Substantia nigra (tissue), 51 donors: ENCODE measurements at places on chromosomes 3 and 15.

DNA sequence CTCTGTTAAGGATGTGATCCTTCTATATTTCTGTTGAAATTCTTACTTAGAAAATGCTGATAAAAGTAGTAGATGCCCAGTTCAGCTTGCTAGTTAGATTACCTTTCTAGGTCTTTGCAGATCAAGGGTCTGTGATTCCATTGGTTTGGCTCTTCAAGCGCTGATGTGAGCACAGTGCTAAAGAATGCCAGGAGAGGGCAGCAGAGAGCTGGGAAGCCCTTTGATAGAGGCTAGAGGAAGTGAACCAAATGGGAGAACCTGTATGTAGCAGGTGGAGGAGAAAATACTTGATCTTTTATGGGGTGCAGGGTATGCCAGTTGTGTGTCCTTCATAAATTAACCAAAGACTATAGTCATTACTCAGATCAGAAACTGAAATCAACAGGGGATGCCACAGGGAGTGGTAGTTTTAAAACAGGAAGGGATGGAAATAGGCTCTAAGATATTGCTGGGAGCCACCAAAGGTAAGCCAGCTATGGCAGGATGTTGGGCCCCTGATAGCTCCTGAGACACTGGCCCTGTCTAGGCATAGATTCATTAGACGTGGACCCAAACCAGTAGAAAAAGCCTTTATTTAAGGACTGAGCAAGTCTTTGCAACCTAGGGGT, 677.4 kb downstream of the SQOR start:
- peak; percentile 39 for DNase-seq

DNA sequence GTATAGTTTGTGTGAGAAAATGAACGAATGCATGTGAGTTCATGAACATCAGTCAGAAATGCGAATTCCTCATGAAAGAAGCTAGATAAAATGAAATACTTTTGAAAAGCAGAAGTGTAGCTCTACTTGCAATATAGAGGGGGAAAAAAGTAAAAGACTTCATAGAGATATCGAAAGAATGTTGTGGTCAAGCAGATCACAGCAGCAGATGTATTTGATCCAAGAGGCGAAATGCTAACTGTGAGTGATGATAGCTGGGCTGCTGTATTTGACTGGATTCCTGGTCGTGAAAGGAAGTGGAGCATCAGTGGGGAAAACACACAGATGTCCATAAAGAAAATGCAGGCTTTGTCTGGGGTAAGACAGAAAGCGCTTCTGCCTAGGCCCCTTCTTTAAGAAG, 112.4 kb downstream of the ADAMTSL3 start:
- DNase-seq, result no peak

DNA sequence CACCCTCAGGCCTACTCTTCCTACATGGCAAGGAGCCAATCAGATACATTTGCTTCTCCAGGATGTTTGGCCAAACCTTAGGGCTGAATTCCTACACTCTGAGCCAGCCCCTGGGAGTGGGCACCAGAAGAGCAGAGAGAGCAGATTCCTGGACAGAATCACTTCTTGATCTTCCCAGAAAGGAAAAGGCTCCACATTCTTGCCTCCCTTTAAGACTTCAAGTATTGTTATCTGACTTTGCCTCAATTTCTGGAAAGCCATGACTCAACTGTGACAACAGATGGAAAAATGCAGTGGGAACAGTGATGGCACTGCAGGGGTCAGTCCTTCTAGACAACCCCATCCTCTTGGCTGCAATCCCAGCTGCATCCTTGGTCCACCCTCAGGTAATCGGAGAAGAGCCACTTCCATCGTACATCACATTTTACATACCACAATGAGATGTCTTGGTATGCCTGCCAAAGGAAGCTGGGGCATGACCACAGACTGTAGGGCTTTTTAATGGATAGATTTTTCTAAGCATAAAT, 21.0 kb downstream of the SLCO2A1 start:
- DNase-seq, result no peak

DNA sequence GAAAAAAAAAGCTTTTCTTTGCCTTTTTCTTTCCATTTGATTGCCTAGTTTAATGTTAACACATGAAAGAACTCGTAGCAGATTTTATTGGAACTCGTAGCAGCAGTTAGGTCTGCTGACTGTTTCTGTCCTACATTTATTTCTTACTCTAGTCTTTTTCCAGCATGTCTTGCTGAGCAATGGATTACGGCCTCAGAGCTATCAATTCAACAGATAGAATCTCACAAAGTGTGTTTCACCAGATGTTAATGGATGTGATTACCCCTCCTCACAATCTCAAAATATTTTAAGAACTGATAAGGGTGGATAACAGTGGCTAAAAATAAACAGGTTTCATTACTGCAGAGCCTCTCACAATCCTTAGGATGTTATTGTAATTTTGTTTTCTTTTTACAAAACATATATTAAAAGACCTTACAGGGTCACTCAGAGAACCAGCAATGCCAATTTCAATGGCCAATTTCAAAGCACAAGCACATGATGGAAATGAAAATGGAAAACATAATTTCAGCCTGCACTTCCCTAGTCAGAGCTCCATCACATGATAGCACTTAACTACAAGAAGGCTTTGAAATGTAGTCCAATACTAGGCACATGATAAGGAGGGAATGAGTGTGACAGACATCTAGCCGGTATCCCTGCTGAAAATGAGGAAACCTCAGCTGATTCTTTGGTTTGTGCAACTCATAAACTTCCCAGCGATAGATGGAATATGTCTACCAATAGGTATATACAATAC, 838.1 kb upstream of the SEMA6D start:
- no peak for DNase-seq

DNA sequence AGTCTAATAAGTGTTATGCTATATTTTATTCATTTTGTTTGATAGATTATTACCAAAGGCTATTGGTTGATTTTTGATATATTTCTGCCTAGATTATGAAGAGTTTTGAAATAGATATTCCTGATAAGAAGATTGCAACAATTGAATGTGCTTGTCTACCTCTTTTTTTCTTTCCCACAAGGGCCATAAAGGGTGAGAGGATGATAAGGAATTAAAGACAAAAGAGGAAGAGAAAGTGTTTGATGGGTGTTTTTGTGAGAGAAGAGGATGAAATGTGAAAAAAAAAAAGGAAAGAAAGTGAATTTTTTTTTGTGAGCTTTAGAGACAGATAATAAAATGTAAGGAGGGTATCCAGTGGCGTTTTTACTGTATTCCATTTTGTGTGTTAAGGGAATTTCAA, 244.4 kb downstream of the CHST2 start:
- DNase-seq, result no peak
